ENCODE measurements at places on chromosomes 12 and 14.

GRCh38 chr12:104576980-104577580 lies 120.3 kb downstream of the CHST11 start:
- no peak for DNase-seq

- no peak for DNase-seq
Observed at GRCh38 chr12:111482462-111482861, 76.7 kb downstream of the SH2B3 start.

DNA sequence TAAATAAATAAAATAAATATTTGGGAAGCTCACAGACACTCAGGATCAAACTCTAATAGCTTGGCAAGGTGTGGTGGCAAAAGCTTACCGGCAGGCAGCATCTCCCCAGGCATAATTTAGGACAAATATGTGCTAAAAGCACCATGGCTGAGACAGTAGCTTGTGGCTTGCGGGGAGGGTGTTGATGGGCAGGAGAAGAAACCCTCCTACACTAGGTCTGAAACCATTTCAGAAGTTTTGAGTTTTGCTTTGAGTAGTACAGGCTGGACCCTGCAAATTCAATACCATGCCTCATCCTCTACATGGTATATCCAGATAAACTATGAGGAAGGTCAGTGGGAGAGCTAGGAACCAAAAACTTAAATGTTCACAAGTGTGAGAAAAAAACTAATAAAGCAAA lies 33.1 kb downstream of the MAP3K9 start:
- no peak for DNase-seq

DNA sequence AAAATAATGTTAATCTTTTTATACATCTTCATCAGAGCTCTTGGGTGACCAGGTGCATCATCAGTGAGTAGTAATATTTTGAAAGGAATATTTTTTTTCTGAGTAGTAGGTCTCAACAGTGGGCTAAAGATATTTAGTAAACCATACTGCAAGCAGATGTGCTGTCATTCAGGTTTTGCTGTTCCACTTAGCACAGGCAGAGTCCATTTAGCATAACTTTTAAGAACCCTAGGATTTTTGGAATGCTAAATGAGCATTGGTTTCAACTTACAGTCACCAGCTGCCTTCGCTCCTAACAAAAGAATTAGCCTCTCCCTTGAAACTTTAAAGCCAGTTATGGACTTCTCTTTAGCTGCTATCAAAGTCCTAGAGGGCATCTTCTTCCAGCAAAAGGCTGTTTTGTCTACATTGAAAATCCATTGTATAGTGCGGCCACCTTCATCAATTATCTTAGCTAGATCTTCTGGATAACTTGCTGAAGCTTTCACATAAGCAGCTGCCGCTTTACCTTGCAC lies 24.6 kb downstream of the RIMKLB start:
- no peak for DNase-seq

GRCh38 chr14:81402123-81402495 lies 2.0 kb upstream of the STON2 start:
- peak; percentile 8 for DNase-seq
